ENCODE measurements at places on chromosomes 2 and 18. TPM values are rescaled to one million over a fixed set of nuclear protein-coding genes. Genes with fewer than 3 reads are reported as not detected.

Gene ITGAV
- 160 TPM for total RNA-seq

Gene MC5R
- not detected for total RNA-seq

Gene ST8SIA5
- not detected for total RNA-seq

Gene DSEL
- total RNA-seq = 38.5 TPM

Gene TUBB8B
- total RNA-seq = not detected

Gene CHRND
- not detected for total RNA-seq

Gene ANKRD36
- total RNA-seq = 48.5 TPM

Gene DNAJC5G
- not detected for total RNA-seq

Gene LINC00305
- not detected for total RNA-seq

Gene RAD51AP2
- total RNA-seq = not detected

Gene CCDC141
- 4.8 TPM for total RNA-seq

- no peak for DNase-seq
- H3K4me3 ChIP-seq = no peak overlapping the region
- H3K27ac ChIP-seq = no peak overlapping the region
- no peaks in the 10 kb centered on the region for H3K27me3 ChIP-seq
- peaks cover 28% of the 10 kb centered on the region for H3K4me1 ChIP-seq
Observed at GRCh38 chr2:238174291-238174690, 15.5 kb downstream of the ERFE start.

- no peak overlapping the region for H3K27ac ChIP-seq
- no peak overlapping the region for H3K4me3 ChIP-seq
- no peaks in the 10 kb centered on the region for H3K36me3 ChIP-seq
- DNase-seq = no peak
- H3K27me3 ChIP-seq = no peaks in the 10 kb centered on the region
Observed at GRCh38 chr2:168758970-168759820, 43.2 kb upstream of the NOSTRIN start.

GRCh38 chr2:200177971-200178911 is 128.3 kb upstream of the SPATS2L start:
- H3K36me3 ChIP-seq = no peaks in the 10 kb centered on the region
- DNase-seq = no peak
- no peak overlapping the region for H3K27ac ChIP-seq
- H3K27me3 ChIP-seq = no peaks in the 10 kb centered on the region

GRCh38 chr2:1656326-1656960 is 87.9 kb downstream of the PXDN start:
- no peak for DNase-seq
- no peaks in the 10 kb centered on the region for H3K27me3 ChIP-seq
- H3K4me1 ChIP-seq = peaks cover 38% of the 10 kb centered on the region
- H3K4me3 ChIP-seq = no peak overlapping the region

GRCh38 chr2:150099805-150100204 is 387.7 kb downstream of the RND3 start:
- no peaks in the 10 kb centered on the region for H3K36me3 ChIP-seq
- H3K27ac ChIP-seq = no peak overlapping the region
- H3K4me1 ChIP-seq = peaks cover 5% of the 10 kb centered on the region
- H3K27me3 ChIP-seq = no peaks in the 10 kb centered on the region

DNA sequence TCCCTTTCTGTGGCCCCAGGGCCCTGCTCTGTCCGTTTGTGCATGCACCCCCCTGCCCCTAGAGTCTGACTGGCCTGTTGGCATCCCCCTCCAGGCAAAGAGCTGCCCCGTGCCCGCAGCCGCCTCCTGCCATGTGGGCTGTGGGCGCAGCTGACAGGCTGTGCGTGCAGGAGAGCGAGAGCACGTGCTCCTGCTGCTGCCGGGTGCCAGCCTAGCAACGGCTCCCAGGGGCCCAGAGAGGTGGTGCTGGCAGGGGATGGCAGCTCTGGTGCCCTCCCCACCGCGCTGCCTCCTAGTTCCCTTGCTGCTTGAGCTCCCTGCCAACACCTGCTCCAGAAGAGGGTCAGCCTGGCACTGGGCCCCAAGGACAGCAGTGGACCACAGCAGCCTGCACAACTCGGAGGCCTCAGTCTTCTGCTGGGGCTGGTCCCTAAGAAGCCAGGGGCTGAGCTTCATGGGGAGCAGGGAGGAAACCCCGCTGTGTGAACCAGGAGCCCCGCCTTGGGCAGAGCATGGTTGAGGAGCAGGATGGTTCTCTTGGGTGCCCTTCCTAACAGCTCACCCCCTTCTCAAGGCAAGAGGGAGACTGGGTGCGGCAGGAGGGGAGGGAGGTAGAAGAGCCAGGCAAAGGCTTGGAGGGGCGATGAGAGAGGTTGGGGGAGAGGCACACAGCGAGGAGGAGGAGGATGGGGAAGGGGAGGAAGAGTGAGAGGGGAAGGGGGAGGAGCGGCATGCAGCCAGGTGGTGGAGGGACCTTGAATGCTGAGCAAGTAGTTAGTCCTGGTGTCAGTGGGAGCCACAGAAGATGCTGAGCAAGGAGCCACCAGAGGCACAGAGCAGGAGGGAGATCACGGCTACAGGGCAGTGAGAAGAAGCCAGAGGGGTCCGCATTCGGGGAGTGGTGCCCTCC is 23.8 kb upstream of the PTMA start:
- no peak overlapping the region for H3K4me3 ChIP-seq
- no peak overlapping the region for H3K27ac ChIP-seq
- no peaks in the 10 kb centered on the region for H3K27me3 ChIP-seq
- DNase-seq = no peak

DNA sequence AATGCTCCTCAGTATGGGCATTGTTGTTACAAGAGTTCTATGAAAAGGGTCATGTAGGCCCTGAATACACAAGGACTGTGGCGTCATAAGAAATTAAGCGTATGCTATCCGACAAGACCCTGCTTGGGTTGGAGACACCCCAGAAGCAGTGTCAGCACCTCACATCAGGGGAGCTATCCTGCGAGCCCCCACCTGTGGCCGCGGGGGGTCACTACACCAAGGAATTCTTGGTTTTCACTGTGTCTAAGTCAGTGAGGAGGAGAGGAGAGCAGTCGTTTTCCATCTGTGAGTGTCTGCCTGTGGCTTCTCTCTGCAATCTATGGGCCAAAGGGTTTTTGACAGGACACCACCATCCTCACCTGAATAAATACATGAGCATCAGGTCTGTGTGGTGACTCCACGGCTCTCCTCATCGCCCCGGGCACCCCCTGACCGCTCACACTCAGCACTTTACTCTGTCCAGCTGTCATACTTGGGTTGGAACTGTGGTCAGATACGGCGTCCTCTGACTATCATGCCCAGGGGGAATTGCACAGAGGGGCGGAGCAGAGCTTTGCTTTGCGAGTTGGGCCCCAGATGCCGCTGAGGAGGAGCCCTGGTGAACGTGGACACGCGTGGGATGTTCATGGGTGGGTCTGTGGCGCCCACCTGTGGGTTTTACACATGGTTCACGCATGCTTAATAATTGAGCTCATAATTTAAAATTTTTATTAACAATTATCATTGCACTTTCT is 235.5 kb downstream of the MYT1L start:
- H3K4me1 ChIP-seq = no peaks in the 10 kb centered on the region
- no peak overlapping the region for H3K4me3 ChIP-seq
- H3K27me3 ChIP-seq = no peaks in the 10 kb centered on the region
- no peaks in the 10 kb centered on the region for H3K36me3 ChIP-seq

DNA sequence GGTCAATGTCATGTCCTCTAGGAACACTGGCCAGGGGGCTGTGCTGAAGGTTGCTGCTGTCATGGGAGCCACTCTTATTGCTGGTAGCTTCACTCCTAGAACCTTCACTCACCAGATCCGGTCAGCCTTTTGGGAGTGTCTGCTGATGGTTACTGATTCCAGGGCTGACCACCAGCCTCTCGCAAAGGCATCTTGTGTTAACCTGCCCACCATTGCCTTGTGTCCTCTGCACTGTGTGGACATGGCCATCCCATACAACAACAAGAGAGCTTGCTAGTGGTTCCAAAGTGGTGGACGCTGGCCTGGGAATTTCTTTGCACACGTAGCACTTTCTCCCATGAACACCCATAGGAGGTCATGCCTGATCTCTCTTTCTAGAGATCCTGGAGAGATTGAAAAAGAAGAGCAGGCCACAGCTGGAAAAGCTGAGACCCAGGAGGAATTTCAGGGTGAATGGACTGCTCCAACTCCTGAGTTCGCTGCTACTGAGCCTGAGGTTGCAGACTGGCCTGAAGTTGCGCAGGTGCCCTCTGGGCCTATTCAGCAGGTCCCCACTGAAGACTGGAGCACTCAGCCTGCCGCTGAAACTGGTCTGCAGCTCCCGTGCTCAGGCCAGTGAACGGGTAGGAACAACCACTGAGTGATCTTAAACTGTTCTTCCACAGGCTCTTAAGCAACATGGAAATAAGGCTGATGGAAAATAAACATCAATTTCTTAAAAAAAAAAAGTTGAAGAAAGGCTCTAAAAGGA is 18.7 kb upstream of the C2orf80 start:
- H3K27ac ChIP-seq = no peak overlapping the region
- DNase-seq = no peak

- no peak overlapping the region for H3K4me3 ChIP-seq
- DNase-seq = no peak
- H3K36me3 ChIP-seq = no peaks in the 10 kb centered on the region
- peak overlapping the region; percentile 33 for H3K27ac ChIP-seq
- H3K4me1 ChIP-seq = peaks cover 80% of the 10 kb centered on the region
Observed at GRCh38 chr2:43107679-43108078, 118.7 kb downstream of the ZFP36L2 start.

- H3K4me1 ChIP-seq = no peaks in the 10 kb centered on the region
- H3K4me3 ChIP-seq = no peak overlapping the region
- H3K27me3 ChIP-seq = no peaks in the 10 kb centered on the region
- no peaks in the 10 kb centered on the region for H3K36me3 ChIP-seq
- no peak overlapping the region for H3K27ac ChIP-seq
Observed at GRCh38 chr2:3741867-3742602, 38.7 kb downstream of the DCDC2C start.

GRCh38 chr2:74242354-74243071 is 44.1 kb downstream of the MTHFD2 start:
- peaks cover 3% of the 10 kb centered on the region for H3K4me1 ChIP-seq
- DNase-seq = no peak
- no peak overlapping the region for H3K4me3 ChIP-seq
- no peaks in the 10 kb centered on the region for H3K27me3 ChIP-seq
- H3K36me3 ChIP-seq = no peaks in the 10 kb centered on the region

DNA sequence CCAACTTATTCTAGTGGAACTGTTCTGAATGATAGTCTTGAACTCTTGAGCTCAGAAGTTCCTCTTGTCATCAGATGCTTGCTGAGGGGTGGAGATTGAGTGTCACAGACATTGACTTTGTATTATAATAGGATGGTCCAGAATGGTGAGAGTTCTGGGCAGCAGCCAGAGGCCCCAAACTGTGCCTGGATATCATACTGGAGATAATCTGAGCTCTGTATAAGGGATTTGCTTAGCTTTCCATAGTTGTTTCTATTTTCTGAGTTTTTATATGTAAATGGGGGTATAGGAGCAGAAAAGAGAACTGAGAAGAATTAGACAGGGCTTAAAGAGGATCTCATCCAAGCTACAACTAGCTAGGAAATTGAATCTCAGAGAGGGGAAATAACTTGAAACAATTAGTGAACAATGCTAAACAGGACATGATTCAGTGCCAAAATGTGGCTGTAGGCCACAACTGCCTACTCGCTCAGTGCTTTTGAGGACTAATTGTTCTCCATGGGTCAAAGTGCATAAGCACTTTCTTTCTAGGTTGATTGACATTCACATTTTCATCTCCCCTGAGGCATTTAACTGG is 10.1 kb upstream of the LCLAT1 start:
- no peak overlapping the region for H3K4me3 ChIP-seq
- peaks cover 41% of the 10 kb centered on the region for H3K4me1 ChIP-seq
- DNase-seq = no peak
- H3K36me3 ChIP-seq = no peaks in the 10 kb centered on the region

GRCh38 chr2:128396946-128397345 is 78.3 kb upstream of the HS6ST1 start:
- DNase-seq = no peak
- H3K4me3 ChIP-seq = no peak overlapping the region
- H3K4me1 ChIP-seq = no peaks in the 10 kb centered on the region
- no peaks in the 10 kb centered on the region for H3K27me3 ChIP-seq

GRCh38 chr2:151669585-151670081 is 64.6 kb downstream of the NEB start:
- H3K27me3 ChIP-seq = no peaks in the 10 kb centered on the region
- H3K36me3 ChIP-seq = no peaks in the 10 kb centered on the region

GRCh38 chr2:66580166-66581049 is 145.5 kb downstream of the MEIS1 start:
- H3K27me3 ChIP-seq = peaks cover 8% of the 10 kb centered on the region
- H3K36me3 ChIP-seq = no peaks in the 10 kb centered on the region
- H3K27ac ChIP-seq = peak overlapping the region; percentile 66
- peak overlapping the region; percentile 71 for H3K4me3 ChIP-seq

GRCh38 chr2:111671426-111672150 is 212.4 kb downstream of the ANAPC1 start:
- H3K27ac ChIP-seq = no peak overlapping the region
- H3K4me3 ChIP-seq = no peak overlapping the region
- H3K27me3 ChIP-seq = no peaks in the 10 kb centered on the region
- no peaks in the 10 kb centered on the region for H3K36me3 ChIP-seq
- H3K4me1 ChIP-seq = no peaks in the 10 kb centered on the region
- no peak for DNase-seq

DNA sequence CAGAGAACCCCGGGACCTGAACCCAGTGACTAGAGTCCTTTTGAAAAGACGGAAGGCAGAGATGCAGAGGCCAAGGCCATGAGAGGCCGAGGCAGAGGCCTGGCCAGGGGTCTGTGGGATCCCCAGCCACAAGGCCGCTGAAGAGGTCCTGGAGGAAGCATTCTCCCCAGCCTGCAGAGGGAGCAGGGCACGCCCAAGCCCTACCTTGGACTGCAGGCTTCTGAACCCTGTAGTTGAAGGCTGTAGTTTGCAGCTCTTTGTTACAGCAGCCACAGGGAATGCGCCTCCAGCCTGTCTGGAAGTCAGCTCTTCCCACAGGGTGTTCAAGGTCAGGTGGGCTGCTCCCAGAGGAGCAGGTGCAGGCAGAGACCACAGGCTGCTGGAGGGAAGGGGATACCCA is 22.1 kb upstream of the PXDN start:
- no peak overlapping the region for H3K27ac ChIP-seq
- peaks cover 2% of the 10 kb centered on the region for H3K4me1 ChIP-seq
- H3K27me3 ChIP-seq = no peaks in the 10 kb centered on the region
- no peaks in the 10 kb centered on the region for H3K36me3 ChIP-seq
- no peak overlapping the region for H3K4me3 ChIP-seq

DNA sequence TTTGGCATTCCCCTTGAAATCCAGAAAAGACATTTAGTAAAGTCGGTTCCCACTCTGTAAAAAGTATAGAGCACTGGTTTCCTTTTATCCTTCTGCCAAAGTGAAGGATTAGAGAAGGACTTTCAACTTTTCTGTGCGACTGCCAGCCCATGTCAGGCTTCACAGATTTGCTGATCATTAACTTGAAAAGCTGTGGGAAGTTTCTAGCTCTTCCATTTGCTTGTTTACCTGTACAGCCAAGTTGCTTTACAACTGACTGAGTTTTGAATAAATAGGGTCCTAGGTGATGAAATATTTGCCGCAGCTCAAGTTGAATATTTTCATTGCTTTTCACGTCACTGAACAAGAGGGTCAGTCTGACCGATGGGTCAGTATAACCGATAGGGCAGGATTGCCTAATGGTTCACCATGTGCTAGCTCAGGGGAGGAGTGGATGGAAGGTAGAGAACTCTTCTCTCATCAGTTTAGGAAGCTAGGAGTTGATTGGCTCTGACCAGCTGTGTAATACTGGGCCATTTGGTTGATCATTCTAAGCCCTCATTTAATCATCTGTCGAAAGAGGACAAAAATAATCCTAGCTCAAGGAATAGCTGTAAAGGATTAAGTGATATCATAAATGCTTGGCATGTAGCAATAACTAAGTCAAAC is 30.4 kb downstream of the UPP2 start:
- no peak for DNase-seq
- no peaks in the 10 kb centered on the region for H3K36me3 ChIP-seq
- H3K4me1 ChIP-seq = no peaks in the 10 kb centered on the region

- no peak overlapping the region for H3K27ac ChIP-seq
- no peak for DNase-seq
- no peak overlapping the region for H3K4me3 ChIP-seq
- H3K27me3 ChIP-seq = no peaks in the 10 kb centered on the region
Observed at GRCh38 chr2:145748927-145749326, 1229.0 kb upstream of the ZEB2 start.
